ENCODE measurements at places on chromosomes 1 and 21. TPM values are rescaled to one million over a fixed set of nuclear protein-coding genes. Genes with fewer than 3 reads are reported as not detected.

DNA sequence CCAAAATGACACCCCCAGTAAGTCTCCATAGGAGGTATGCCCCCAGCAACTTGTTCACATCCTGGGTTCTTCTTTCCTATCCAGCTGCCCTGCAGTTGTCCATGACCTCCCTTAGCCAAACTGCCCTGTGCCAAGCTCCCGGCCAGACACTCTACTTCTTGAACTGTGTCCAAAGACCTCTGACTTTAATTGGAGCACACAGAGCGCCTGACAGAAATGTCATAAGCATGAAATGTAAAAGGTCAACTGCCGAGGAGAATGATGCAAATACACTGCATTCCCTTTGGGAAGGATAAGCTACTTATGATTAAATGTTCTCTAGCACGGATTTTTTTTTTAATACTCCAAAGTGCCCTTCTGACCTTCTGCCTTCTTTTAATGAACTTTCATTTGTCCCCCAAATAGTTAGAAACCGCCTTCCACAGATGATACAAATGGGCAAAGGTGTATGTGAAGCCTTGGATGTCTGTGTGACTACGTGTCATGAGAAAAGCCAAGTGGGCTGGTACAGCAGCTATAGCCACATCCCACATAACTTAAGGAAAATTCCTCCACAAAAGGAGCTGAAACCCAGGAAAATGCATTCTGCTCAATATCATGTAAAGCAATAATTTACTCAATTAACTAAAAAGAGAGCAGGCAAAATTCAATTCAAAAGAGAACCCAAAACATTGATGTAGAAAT lies 26.8 kb downstream of the PALMD start:
- no peak overlapping the region for H3K27ac ChIP-seq
- no peak overlapping the region for H3K4me3 ChIP-seq
- DNase-seq: no peak
- H3K4me1 ChIP-seq: peaks cover 6% of the 10 kb centered on the region

- H3K36me3 ChIP-seq: no peaks in the 10 kb centered on the region
- no peak for DNase-seq
- no peaks in the 10 kb centered on the region for H3K4me1 ChIP-seq
- H3K27ac ChIP-seq: no peak overlapping the region
These were observed 60.3 kb downstream of the UBE2T start for GRCh38 chr1:202281316-202282024.

GRCh38 chr1:231161667-231162296 lies at the start of gene TRIM67:
TRIM67 (plus strand) TSS chr1:231162058; CDS start chr1:231162970, 912 bp downstream.
- H3K27me3 ChIP-seq: no peaks in the 10 kb centered on the region
- H3K27ac ChIP-seq: no peak within 1 kb of the TSS
- peak within 1 kb of the TSS; percentile 13 for H3K4me3 ChIP-seq

- no peak overlapping the region for H3K4me3 ChIP-seq
- no peaks in the 10 kb centered on the region for H3K36me3 ChIP-seq
- H3K27ac ChIP-seq: no peak overlapping the region
These were observed 12.8 kb downstream of the TRNAU1AP start for GRCh38 chr1:28565726-28566125.

DNA sequence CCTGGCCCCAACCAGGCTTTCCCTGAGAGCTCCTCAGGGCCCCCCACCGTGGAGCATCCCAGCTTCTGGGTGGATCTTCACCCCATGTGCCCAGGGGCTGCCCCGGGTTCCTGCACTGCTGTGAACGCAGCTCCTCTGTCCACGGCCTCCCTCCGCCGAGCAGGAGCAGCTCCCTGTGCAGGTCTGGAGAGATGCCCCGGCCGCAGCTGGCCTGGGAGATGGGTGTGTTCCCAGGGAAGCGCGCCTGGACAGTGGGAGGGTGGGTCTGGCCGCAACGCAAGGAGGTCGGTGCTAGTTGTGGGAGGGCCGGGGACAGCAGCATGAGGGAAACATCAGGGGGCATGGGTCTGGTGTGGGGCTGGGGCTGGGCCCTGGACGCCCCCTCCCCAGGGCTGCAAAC lies 71.3 kb downstream of the MORN1 start:
- no peaks in the 10 kb centered on the region for H3K27me3 ChIP-seq
- H3K36me3 ChIP-seq: no peaks in the 10 kb centered on the region
- H3K4me3 ChIP-seq: no peak overlapping the region
- H3K4me1 ChIP-seq: peaks cover 26% of the 10 kb centered on the region

- DNase-seq: no peak
- H3K4me1 ChIP-seq: no peaks in the 10 kb centered on the region
- H3K27me3 ChIP-seq: no peaks in the 10 kb centered on the region
- H3K36me3 ChIP-seq: no peaks in the 10 kb centered on the region
These were observed 205.5 kb downstream of the RPS6KC1 start for GRCh38 chr1:213256438-213257087.

- no peaks in the 10 kb centered on the region for H3K27me3 ChIP-seq
- no peaks in the 10 kb centered on the region for H3K4me1 ChIP-seq
- H3K27ac ChIP-seq: no peak within 1 kb of the TSS
- DNase-seq: no peak
- no peaks in the 10 kb centered on the region for H3K36me3 ChIP-seq
- H3K4me3 ChIP-seq: no peak within 1 kb of the TSS
These were observed at the start of gene CATSPER4 for GRCh38 chr1:26190373-26190987. CATSPER4 (plus strand) TSS chr1:26190602; CDS start chr1:26190628, 26 bp downstream.

Gene KLF17
- total RNA-seq: 0.40 TPM

Gene EDARADD
- total RNA-seq: 0.48 TPM

Gene GBP3
- 21.0 TPM for total RNA-seq

Gene BMP8B
- total RNA-seq: 0.27 TPM

Gene PDPN
- total RNA-seq: 17.6 TPM
